Activated CD4-positive, alpha-beta T cell treated with anti-CD3 and anti-CD28 coated beads, Interleukin-2, amount 50 U/mL, for 48 hours (primary cell): ENCODE measurements at places on chromosomes 3 and 15.

DNA sequence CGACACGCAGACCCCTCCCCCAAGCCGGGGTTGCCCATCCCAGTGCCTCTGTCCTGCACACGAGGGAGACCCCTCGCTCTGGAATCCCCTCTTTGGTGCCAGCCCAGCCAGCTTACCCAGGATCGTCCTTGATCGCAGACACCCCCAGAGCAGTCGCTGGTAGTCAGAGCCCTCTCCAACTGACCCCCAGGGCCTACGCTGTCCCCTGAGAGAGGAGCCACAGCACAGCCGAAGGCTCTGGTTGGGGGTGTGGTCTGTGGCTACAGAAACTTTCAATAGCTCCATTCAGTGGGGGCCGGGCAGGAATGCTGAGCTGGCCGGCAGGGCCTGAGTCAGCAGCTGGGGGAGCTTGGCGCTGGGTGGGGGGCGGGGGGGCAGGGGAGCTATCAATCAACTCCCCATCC is at the start of gene LCTL:
Gene LCTL (minus strand): TSS at position 258 of the 404 bp plus-strand sequence. CDS start 633 bp downstream, outside the sequence.
- no peak for DNase-seq

GRCh38 chr3:50620820-50621219 is 3.9 kb downstream of the MAPKAPK3 start:
- DNase-seq = no peak

DNA sequence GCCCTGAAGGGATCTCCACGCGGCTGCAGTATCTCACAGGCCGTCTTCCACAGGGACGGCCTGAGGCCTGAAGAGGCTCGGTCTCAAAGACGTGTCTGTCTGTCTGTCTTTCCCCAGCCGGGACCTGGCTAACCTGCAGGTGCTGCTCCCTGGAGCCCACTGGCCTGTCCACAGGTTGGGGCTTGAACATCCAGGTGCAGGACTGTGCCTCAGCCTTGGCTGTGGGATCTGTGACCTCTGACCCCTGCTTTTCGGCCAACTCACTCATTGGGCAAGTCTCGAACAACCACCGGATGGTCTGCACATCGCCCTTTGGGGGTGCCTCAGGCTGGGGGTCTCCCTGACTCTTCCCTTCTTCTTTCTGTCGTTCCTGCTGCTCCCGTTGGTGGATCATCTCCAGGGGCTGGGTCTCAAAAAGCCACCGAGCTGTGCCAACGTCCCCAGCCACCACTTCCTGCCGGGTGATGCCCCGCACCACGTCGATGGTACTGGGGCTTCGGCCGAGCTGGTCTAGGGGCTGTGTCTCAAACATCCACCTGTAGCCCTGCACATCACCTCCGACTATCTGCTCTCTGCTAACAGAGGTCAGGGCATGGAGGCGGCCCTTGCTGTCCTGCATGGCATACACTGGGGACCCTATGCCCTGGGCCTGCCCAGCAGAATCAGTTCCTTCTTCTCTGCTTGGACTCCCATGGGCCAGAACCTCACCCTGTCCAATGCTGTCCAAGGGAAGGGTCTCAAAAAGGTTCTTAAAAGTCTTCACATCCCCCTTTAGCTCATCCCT is 4.8 kb downstream of the XIRP1 start:
- DNase-seq = no peak

GRCh38 chr15:89143503-89144162 is 55.4 kb downstream of the ABHD2 start:
- DNase-seq = no peak

GRCh38 chr3:10448544-10448943 is 56.8 kb downstream of the ATP2B2 start:
- no peak for DNase-seq

DNA sequence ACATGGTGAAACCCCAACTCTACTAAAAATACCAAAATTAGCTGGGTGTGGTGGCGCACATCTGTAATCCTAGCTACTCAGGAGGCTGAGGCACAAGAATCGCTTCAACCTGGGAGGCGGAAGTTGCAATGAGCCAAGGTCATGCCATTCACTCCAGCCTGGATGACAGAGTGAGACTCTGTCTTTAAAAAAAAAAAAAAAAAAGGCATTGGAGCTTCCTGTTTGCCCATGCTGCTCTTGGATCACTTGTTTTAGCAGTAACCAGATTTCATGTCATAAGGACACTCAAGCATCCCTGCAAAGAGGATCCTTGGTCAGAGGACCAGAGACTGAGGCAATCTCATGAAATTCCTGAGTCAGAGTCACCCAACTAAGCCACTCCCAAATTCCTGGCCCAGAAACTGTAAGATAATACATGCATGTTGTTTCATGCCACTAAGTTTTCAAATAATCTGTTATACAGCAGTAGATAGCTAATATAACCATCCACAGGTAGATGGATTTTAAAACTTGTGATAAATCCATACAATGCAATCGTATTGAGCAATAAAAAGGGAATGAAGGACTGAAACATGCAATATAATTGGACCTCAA is 82.0 kb upstream of the XXYLT1 start:
- DNase-seq = no peak

- DNase-seq = peak; percentile 17
These were observed 2.4 kb downstream of the TSC22D2 start for GRCh38 chr3:150410311-150411105.

DNA sequence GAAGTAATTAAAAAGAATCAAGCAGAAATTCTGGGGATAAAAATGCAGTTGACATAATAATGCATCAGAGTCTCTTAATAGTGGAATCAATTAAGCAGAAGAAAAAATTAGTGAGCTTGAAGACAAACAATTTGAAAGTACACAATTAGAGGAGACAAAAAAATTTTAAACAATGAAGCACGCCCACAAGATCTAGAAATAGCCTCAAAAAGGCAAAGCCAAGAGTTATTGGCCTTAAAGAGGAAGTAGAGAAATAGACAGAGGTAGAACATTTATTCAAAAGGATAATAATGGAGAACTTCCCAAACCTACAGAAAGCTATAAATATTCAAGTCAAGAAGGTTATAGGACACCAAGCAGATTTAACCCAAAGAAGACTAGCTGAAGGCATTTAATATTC is 113.3 kb downstream of the TBC1D2B start:
- DNase-seq = no peak

- no peak for DNase-seq
These were observed 68.6 kb upstream of the ATP13A3 start for GRCh38 chr3:194555175-194556062.

DNA sequence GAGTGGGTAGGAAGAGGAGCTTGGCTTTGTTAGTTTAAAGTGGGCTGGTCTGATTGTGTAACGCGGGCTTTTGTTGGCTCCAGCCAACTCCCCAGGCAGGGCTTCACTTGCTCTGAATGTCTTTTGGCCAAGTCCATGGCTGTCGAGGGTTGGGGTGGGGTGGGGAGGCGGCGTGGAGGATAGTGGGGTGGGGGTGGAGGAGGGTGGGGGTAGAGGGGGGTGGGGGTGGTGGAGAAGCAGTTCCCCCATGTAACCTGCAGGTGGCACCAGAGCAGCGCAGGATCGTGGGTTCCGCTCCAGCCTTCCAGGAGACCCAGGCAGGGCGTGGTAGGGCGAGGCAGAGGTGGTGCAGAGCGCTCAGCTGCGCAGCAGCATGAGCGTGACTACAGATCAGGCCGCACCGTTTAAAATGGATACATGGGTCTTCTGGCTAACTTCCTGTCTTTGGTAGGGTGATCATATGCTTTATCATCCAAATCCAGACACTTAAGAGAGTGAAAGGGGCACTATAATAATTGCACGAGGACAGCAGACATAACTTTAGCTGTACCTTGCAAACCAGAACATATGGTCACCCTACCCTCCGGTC is 28.3 kb downstream of the GOLGA6A start:
- DNase-seq = peak; percentile 79

DNA sequence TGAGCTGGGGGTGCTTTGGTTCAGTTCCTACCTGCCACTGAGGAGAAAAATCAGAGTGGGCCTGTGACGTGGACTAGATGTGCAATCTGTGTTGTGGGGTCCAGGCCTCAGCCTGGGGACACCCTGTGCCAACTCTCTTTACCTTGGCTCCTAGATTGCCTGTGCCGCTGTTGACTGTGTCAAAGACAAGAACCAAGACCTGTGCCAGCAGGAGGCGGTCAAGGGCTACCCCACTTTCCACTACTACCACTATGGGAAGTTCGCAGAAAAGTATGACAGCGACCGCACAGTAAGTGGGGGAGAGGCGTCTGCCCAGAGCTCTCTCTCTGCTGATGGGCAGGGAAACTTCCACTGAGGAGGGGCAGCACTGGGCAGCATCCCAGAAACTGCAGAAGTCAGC is 40.6 kb upstream of the SEC22A start:
- no peak for DNase-seq
